ENCODE measurements at places on chromosomes 5 and 9. TPM values are rescaled to one million over a fixed set of nuclear protein-coding genes. Genes with fewer than 3 reads are reported as not detected.

GRCh38 chr5:33379757-33380156 lies 61.0 kb upstream of the TARS1 start:
- no peaks in the 10 kb centered on the region for H3K36me3 ChIP-seq
- H3K27ac ChIP-seq = no peak overlapping the region
- H3K4me3 ChIP-seq = no peak overlapping the region
- H3K27me3 ChIP-seq = peaks cover 5% of the 10 kb centered on the region

Gene FOXD4
- 0.13 TPM for total RNA-seq

Gene MLLT3
- 53.4 TPM for total RNA-seq

- no peak overlapping the region for H3K4me3 ChIP-seq
- H3K4me1 ChIP-seq = peaks cover 6% of the 10 kb centered on the region
- no peak overlapping the region for H3K27ac ChIP-seq
- H3K27me3 ChIP-seq = peaks cover 23% of the 10 kb centered on the region
These were observed 89.2 kb downstream of the ACER2 start for GRCh38 chr9:19498015-19498414.

GRCh38 chr5:67809589-67809988 lies 406.0 kb upstream of the PIK3R1 start:
- no peak overlapping the region for H3K27ac ChIP-seq
- DNase-seq = no peak
- H3K27me3 ChIP-seq = no peaks in the 10 kb centered on the region
- H3K36me3 ChIP-seq = no peaks in the 10 kb centered on the region
- no peaks in the 10 kb centered on the region for H3K4me1 ChIP-seq

Gene SLC22A4
- total RNA-seq = 0.28 TPM

GRCh38 chr5:43685252-43685950 lies 82.4 kb downstream of the NNT start:
- DNase-seq = no peak
- H3K27me3 ChIP-seq = no peaks in the 10 kb centered on the region
- H3K4me3 ChIP-seq = no peak overlapping the region
- H3K36me3 ChIP-seq = peaks cover 54% of the 10 kb centered on the region
- H3K27ac ChIP-seq = no peak overlapping the region

DNA sequence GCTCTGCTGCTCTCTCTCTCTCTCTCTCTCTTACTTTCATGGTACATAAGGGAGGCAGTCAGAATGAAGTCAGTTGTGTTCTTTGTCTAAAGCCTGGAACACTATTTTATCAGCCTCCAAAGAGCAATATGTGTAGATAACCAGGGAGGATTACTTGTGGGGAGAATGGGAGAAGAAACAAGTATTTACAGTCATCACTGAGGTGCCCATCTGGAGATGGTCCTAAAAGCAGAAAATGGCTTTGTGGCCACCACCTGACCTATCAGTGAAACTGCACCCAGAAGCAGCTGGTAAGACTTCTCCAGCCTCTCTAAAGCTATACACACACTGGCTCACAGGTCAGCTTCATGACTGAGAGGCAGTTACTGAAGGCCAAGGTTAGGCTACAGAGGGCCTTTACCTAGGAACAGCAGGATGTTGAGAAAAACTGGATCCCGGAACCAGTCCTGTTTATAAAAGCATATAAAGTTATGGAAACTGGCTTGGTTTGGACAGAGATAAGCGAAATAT lies 75.1 kb downstream of the MRPS27 start:
- H3K27me3 ChIP-seq = peaks cover 6% of the 10 kb centered on the region
- peaks cover 8% of the 10 kb centered on the region for H3K36me3 ChIP-seq
- H3K4me1 ChIP-seq = peaks cover 5% of the 10 kb centered on the region
- H3K4me3 ChIP-seq = no peak overlapping the region
- DNase-seq = no peak
- no peak overlapping the region for H3K27ac ChIP-seq

DNA sequence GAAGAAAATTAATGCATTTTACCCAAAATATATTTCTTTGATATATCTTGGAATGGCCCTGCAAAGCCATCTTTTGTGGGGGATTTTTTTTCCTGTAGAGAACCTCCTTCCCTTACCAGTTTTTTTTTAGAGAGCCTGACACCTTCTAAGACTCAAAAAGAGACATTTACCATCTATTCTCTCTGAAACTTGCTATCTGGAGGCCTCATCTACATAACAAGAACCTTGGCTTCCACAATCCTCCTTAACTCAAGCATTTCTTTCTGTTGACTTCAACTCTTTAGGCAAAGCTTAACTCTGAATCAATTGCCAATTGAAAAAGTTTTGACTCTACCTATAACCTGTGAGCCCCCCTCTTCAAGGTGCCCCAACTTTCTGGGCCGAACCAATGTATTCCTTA lies 6.2 kb downstream of the SLC45A2 start:
- H3K4me1 ChIP-seq = peaks cover 3% of the 10 kb centered on the region
- no peak for DNase-seq
- H3K27me3 ChIP-seq = no peaks in the 10 kb centered on the region
- H3K4me3 ChIP-seq = no peak overlapping the region

All from activated CD4-positive, alpha-beta memory T cell treated with anti-CD3 and anti-CD28 coated beads, Interleukin-2, amount 10 ng/mL, durations not matched to agents 7 days and 5 days (primary cell).